ENCODE measurements at places on chromosomes 12 and 14. TPM values are rescaled to one million over a fixed set of nuclear protein-coding genes. Genes with fewer than 3 reads are reported as not detected.

DNA sequence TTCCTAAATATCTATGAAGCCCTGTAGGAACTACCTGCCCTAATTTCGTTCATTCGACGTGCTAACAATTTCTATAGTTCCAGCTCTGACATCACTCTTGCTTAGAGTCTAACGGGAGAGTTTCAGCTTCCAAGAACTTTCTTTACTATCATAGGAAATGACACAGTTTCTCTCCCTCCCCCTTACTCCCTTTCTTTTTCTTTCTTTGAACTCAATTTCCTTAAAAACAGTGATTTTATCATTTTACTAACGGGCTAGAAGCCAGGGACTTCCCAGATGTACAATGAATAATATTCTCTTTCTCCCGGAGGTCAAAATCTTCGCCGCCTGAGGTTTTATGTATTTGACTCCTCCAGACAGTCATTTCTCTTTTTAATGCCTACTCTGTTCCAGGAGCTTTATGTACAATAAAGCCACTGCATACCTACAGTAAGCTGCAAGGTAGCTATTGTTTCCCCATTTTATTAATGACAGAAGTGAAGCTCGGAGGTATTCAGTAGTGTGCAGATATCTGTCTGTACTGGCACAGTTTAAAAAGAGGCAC lies 15.7 kb downstream of the SMCO2 start:
- peak overlapping the region; percentile 20 for H3K4me3 ChIP-seq
- H3K36me3 ChIP-seq = no peaks in the 10 kb centered on the region
- peak; percentile 34 for DNase-seq

DNA sequence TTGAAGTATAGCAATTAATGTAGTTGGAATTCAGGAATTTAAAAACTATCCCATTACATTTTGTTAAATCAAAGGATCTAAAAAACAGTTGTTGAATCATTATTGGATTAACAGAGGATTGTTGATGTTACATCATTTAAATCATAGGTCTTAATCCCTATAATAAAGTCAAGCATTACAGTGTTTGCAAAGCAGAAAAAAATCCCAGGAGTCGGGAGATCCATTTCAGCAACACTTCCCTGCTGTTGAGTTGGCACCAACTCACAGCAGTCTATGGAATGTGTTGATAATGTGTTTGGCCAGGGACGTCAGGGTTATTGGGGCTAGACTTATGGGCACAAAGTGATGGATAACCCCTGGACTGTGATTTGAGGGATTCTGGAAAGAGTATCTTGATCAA lies 99.1 kb upstream of the TMTC1 start:
- DNase-seq = no peak
- no peaks in the 10 kb centered on the region for H3K36me3 ChIP-seq
- H3K27ac ChIP-seq = no peak overlapping the region
- no peaks in the 10 kb centered on the region for H3K27me3 ChIP-seq

GRCh38 chr12:49796606-49797448 lies 31.4 kb downstream of the NCKAP5L start:
- H3K36me3 ChIP-seq = no peaks in the 10 kb centered on the region
- no peaks in the 10 kb centered on the region for H3K27me3 ChIP-seq
- H3K27ac ChIP-seq = no peak overlapping the region
- no peaks in the 10 kb centered on the region for H3K4me1 ChIP-seq

GRCh38 chr14:65412856-65413738 lies 567 bp downstream of the FUT8 start:
- H3K4me3 ChIP-seq = peak overlapping the region; percentile 98
- peak overlapping the region; percentile 96 for H3K27ac ChIP-seq
- peaks cover 35% of the 10 kb centered on the region for H3K4me1 ChIP-seq
- no peaks in the 10 kb centered on the region for H3K27me3 ChIP-seq

GRCh38 chr14:60002819-60003492 lies 83.0 kb downstream of the LRRC9 start:
- no peak for DNase-seq
- H3K36me3 ChIP-seq = no peaks in the 10 kb centered on the region
- H3K4me3 ChIP-seq = no peak overlapping the region
- H3K27me3 ChIP-seq = peaks cover 3% of the 10 kb centered on the region
- no peak overlapping the region for H3K27ac ChIP-seq

Gene LRRC9
- total RNA-seq = not detected

DNA sequence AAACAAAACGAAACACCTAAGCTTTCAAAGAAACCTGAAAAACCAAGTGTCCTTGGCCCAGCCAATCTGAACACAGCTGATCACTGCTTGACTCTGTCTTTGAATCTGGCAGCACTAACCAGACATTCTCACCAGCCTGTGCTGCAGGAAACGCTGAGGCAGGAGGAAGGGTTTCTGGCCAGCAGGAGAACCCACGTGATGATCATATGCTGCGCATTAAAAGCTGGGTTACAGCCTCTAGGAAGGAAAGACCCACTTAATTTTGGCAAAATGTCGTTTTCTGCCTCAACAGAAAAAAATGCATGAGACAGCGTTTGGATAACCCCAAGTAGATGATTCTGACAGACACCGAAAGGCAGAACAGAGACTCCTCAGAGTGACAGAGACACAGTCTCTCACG lies 9.8 kb downstream of the APPL2 start:
- peak; percentile 38 for DNase-seq
- H3K4me1 ChIP-seq = peaks cover 56% of the 10 kb centered on the region
- H3K4me3 ChIP-seq = no peak overlapping the region

Gene EXOC3L4
- not detected for total RNA-seq

- no peaks in the 10 kb centered on the region for H3K36me3 ChIP-seq
- H3K4me3 ChIP-seq = no peak overlapping the region
- DNase-seq = no peak
- peaks cover 2% of the 10 kb centered on the region for H3K4me1 ChIP-seq
Observed at GRCh38 chr14:103099081-103099732, 4.7 kb downstream of the EXOC3L4 start.

DNA sequence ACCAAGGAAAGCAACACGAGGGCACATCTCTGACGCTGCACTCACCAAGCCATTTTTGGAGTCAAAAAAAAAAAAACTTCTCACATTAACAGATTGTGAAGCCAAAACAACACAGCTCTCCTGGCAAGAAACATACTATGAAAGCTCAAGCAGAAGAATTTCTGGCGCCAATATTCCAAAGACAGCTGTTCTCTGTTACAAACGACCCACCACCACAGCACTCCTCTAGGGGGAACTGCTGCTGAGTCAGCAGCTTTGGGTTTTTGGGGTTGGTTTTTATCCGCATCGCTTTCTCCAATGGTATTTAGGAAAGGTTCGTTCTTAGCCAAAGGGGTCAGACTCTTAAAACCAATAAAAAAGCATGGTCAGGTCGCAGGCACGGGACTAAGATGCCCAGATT lies 379.4 kb downstream of the RPS29 start:
- DNase-seq = no peak

GRCh38 chr14:75614179-75614578 lies 35.8 kb downstream of the FLVCR2 start:
- no peak overlapping the region for H3K4me3 ChIP-seq
- H3K4me1 ChIP-seq = peaks cover 5% of the 10 kb centered on the region
- H3K27me3 ChIP-seq = no peaks in the 10 kb centered on the region
- H3K36me3 ChIP-seq = peaks cover 7% of the 10 kb centered on the region
- no peak overlapping the region for H3K27ac ChIP-seq

DNA sequence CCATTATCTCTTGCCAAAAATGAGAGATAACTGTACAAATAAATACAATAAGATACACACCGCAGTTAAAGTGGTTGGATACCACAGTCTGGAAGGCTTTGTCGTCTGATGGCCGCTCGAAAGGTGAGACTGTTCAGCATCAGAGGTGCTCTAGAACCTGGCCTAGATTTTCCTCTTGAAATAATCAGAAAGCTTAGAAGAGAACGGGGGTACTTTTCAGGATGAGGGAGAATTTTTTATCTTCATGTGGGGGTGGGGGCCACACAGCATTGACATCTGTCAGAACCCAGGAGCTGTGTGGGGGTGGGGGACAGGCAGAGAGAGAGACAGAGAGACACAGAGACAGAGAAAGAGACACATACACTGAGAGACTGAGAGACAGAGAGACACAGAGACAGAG lies 90.5 kb downstream of the GALNT9 start:
- no peak for DNase-seq
- H3K27me3 ChIP-seq = no peaks in the 10 kb centered on the region
- no peaks in the 10 kb centered on the region for H3K36me3 ChIP-seq
- no peak overlapping the region for H3K4me3 ChIP-seq
- peaks cover 5% of the 10 kb centered on the region for H3K4me1 ChIP-seq

Gene PKP2
- 0.36 TPM for total RNA-seq

DNA sequence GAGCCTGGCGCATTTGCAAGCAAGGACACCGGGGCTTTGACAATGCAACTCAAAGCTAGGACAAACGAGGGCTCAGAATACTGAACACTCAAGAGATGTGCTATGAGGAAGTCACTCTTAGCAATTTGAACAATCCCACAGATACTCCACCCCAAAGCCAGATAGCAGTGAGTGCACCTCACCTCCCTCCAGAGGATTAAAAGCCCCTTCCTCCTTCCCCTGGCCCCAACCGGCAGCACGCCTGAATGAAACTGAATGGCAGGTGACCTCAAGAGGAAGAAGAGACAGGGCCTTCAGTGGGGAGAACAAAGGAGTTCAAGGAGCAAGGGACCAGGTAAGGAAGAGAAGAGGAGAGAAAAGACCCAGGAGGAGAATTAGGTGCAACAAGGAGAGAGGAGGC lies 1.9 kb upstream of the KRT78 start:
- peaks cover 12% of the 10 kb centered on the region for H3K27me3 ChIP-seq
- no peak overlapping the region for H3K27ac ChIP-seq
- H3K4me3 ChIP-seq = no peak overlapping the region
- no peak for DNase-seq
- no peaks in the 10 kb centered on the region for H3K36me3 ChIP-seq
- H3K4me1 ChIP-seq = no peaks in the 10 kb centered on the region

GRCh38 chr14:103058164-103059055 lies 1.1 kb upstream of the CDC42BPB start:
- DNase-seq = no peak
- peaks cover 12% of the 10 kb centered on the region for H3K27me3 ChIP-seq
- no peaks in the 10 kb centered on the region for H3K4me1 ChIP-seq
- H3K4me3 ChIP-seq = no peak overlapping the region
- no peaks in the 10 kb centered on the region for H3K36me3 ChIP-seq
- no peak overlapping the region for H3K27ac ChIP-seq

Gene DCN
- not detected for total RNA-seq

GRCh38 chr14:80522936-80523335 lies 311.6 kb upstream of the DIO2 start:
- no peak overlapping the region for H3K27ac ChIP-seq
- no peak overlapping the region for H3K4me3 ChIP-seq
- no peaks in the 10 kb centered on the region for H3K4me1 ChIP-seq
- H3K27me3 ChIP-seq = no peaks in the 10 kb centered on the region
- no peak for DNase-seq

- H3K36me3 ChIP-seq = no peaks in the 10 kb centered on the region
- no peaks in the 10 kb centered on the region for H3K4me1 ChIP-seq
- H3K27ac ChIP-seq = no peak overlapping the region
- no peak overlapping the region for H3K4me3 ChIP-seq
- no peaks in the 10 kb centered on the region for H3K27me3 ChIP-seq
- no peak for DNase-seq
Observed at GRCh38 chr14:26525085-26525484, 72.7 kb downstream of the NOVA1 start.

Gene KRT73
- total RNA-seq = not detected

DNA sequence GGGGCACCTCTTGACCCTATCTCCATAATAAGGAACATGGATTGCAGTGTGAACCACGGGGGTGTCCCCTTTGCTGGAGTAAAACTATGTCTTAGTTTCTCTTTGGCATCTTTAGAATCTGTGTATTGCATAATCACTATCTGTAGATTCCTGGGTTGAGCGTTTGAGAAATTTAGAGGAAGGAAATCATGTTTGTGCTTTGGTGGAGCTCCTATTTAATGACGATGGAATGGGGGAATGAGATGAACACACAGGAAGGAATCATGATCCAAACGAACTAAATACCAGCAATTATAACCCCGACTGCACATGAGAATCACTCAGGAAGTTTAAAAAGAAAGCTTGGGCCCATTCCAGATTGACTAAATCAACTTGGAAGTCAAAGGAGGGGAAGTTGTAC lies 1.3 kb upstream of the MYG1 start:
- H3K27me3 ChIP-seq = no peaks in the 10 kb centered on the region
- H3K27ac ChIP-seq = peak overlapping the region; percentile 85
- no peak overlapping the region for H3K4me3 ChIP-seq
- peaks cover 70% of the 10 kb centered on the region for H3K4me1 ChIP-seq
- peaks cover 62% of the 10 kb centered on the region for H3K36me3 ChIP-seq
- no peak for DNase-seq

Gene PLEKHG3
- total RNA-seq = 20.1 TPM
